Activated CD4-positive, alpha-beta T cell treated with anti-CD3 and anti-CD28 coated beads, Interleukin-2, Interleukin-6, amounts not matched to agents 100 ng/mL and 50 ng/mL, durations not matched to agents 16 hours and 8 hours (primary cell): ENCODE measurements at places on chromosomes 2 and 18.

GRCh38 chr2:210460322-210461227, 16.0 kb downstream of the LANCL1 start:
- DNase-seq = no peak

DNA sequence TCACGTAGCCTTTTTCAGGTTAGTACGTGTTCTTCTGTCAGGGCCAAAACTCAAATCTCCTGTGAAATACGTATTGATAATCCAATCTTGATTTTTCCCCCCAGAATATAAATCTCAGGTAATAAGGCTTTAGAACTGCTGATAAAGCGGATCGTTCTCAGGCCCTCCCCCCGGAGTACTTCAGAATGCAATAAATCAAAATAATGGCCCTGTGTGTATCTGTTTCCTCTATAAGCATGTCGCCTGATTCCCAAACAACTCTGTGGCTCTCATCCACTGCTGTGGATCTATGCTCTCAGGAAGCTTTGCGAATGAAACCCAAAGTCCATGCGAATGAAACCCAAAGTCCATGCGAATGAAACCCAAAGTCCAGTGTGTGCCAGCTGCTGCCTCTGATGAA, 49.4 kb downstream of the IMPA2 start:
- DNase-seq = no peak

GRCh38 chr2:74577448-74577847, 22.9 kb downstream of the DOK1 start:
- peak; percentile 65 for DNase-seq

GRCh38 chr2:54411801-54412354, 44.2 kb upstream of the SPTBN1 start:
- no peak for DNase-seq

GRCh38 chr2:236848501-236848900, 237.2 kb upstream of the COPS8 start:
- no peak for DNase-seq

DNA sequence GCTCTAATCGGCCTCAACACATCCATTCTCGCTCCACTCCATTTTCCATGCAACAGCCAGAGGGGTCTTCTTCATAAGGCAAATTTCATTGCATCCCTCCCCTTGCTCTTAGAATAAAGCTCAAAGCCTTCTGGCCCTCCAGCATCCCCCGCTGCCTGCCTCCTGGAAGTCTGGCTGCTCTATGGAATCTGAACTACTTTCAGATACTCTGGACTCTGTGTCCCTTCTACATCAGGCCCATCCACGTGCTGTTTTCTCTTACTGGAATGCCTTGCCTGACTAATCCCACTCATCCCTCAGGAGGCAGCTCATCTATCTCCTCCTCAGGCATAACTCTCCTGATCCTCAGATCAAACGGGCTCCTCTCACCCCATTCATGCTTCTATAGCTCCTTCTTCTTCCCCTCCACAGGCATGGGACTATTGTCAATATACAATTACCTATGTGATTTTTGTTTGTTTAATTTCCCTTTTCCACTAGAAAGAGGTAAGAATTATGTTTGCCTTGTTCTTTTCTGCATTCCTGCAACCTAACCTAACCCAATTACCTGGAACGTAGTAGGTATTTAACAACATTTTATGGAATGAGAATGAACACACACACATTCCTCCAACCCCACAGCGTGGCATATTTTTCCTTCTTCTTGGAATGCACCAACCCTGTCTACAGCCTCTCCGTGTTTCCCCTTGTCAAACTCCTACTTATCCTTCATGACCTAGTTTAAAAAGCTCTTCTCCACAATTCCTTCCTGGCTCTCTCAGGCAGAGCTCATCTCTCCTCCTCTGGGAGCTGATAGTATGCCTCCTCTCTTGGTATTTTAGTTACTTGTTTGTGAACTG, 49.5 kb downstream of the LBH start:
- DNase-seq = no peak

- DNase-seq = no peak
Measured at GRCh38 chr2:122866095-122866494, 1110.6 kb downstream of the TSN start.

GRCh38 chr2:212249451-212249850, 289.2 kb downstream of the ERBB4 start:
- DNase-seq = no peak

DNA sequence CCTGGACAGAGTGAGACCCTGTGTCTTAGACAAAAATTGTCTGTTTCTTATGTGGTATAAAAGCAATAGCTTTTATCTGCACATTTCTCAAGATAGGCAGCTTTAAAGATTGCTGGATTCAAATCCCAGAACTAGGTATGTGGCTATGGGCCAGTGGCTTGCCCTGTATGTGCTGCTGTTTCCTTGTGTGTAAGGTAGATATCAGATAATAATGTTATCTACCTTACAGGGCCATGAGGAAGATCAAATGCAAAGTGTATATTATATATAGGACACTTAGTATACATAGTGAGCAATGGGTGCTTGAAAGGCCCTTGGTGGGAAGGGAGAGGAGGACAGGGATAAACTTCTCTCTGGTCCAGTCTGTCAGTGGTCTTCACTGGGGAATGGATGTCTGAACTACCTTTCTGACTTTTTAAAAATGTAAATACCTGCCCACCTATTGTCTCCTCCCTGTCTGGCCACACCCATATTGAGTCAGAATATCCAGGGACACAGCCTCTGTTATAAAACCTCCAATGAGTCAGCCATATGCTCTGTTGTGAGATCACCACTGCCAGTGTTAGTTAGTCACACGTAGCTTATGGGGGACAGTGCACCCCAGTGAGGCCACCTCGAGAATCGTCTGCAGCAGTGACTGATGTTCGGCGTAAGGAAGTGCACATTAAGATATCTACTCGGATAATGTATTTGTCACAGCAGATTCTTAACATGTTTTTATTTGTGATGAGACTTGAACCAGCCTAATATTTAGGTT, 383.4 kb downstream of the PTPRM start:
- DNase-seq = peak; percentile 47

GRCh38 chr2:28407976-28408690, 15.5 kb downstream of the FOSL2 start:
- DNase-seq = no peak

DNA sequence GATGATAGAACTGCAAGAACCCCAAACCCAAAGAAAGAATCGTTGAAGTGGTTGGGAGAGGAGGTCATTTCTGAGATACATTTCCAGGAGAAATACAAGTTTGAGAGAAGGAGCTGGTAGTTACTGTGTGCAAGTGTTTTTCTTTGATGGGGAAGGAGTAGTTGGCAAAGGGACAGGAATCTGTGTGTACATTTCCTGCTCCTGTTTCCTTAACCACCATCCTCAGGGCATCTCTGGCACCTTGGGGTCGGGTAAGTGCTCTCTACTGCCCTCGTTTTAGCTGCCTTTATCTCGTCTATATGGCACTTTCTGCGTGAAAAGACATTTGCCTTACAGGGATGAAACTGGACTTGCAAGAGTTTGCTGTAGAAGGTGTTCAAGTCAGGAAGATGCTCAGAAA, 27.3 kb downstream of the CDC42EP3 start:
- DNase-seq = no peak

GRCh38 chr2:116706396-116706795, 1108.1 kb upstream of the DDX18 start:
- no peak for DNase-seq

DNA sequence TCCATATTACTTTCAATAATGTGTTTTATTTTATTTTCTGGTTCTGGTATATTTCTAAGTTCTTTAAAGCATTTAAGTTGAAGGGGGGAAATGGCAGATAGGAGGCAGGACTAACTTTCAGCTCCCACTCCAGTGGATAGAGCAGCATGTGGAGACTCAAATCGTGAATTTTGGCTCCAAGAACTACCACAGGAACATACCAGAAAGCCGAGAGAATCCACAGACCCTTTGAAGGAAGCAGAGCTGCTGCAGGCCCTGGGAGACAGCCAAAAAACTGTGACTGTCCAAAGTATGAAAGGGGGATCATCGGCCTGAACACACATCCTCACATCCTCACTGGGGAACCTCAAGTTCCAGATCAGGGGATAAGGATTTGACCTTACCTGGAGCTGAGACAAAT, 207.6 kb upstream of the VWC2L start:
- DNase-seq = no peak

GRCh38 chr18:37403788-37404187, 161.8 kb downstream of the CELF4 start:
- no peak for DNase-seq

DNA sequence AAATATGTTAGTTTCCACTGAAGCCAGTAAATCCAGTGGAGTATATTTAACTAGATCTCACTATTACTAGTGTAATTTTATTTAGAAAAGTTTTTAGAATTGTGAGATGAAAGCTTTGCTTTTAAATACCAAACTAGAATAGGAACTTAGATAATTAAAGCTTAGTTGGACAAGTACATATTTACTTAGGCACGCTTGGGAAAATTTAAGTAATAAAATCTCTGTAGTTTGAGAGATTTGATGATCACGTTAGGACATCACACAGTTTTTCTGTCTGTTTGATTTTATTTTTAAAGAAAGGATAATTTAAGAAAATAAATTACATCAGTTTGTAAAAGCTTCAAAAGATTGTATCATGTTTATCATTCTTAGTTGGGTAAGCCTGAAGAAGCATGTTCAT, 140.8 kb upstream of the IL1R2 start:
- DNase-seq = no peak

DNA sequence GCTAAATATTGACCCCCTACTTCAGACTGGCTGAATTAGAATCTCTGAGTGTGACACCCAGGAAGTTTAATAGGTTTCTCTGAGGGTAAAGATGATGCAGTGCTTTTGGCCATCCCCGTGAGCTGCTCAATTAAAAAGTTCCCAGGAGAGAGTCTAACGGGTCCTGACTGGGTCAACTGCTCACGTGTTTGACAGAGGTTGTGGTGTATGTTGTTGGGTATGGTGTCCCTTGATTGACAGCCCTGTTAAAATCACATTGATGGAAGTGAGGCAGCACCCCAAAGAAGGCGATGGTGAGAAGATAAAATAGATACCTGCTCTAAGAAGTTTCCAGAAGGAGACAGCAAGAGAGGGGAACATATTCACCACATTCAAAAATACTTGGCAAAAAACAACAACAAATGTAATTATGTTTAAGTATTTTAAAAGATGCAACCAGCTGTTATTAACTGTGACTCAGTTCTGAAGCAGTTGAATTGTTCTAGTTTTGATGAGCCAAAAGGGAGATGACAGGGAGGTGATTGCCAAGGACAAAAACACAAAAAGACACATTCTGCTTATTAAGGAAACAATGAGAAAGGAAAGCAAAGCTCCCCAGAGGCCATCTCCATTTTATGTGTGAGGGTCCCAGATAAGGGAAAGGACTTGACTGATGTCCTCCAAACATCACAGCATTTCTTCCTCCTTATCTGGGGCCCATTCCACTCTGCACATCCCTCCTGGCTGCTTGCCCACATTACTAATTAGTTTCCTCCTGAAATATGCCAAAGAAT, 11.5 kb upstream of the GMCL1 start:
- DNase-seq = no peak

GRCh38 chr2:8641301-8641965, 40.4 kb upstream of the ID2 start:
- no peak for DNase-seq

DNA sequence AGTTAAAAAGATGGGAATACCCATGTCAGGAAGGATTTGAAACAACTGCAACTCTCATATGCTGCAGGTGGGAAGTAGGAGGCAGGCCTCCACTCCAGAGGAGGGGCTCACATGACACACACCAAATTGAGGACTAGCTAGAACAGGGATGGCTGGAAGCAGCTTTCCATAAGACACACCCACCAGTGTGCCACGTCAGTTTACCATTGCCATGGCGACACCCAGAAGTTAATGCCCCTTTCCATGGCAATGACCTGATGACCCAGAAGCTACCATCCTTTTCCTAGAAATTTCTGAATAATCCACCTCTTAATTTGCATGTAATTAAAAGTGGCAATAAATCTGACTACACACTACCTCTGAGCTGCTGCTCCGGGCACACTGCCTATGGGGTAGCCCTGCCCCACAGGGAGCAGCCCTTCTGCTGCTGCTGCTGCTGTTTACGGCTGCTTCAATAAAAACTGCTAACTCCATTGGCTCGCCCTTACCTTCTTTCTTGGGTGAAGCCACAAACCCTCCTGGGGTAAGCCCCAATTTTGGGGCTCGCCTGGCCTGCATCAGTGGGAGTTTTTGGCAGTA, 89.4 kb downstream of the RRM2 start:
- no peak for DNase-seq

GRCh38 chr2:209314653-209315052, 109.2 kb upstream of the MAP2 start:
- no peak for DNase-seq
